ENCODE measurements at places on chromosomes 7 and 10.

GRCh38 chr7:55512635-55513191, 59.6 kb downstream of the VOPP1 start:
- DNase-seq: no peak

DNA sequence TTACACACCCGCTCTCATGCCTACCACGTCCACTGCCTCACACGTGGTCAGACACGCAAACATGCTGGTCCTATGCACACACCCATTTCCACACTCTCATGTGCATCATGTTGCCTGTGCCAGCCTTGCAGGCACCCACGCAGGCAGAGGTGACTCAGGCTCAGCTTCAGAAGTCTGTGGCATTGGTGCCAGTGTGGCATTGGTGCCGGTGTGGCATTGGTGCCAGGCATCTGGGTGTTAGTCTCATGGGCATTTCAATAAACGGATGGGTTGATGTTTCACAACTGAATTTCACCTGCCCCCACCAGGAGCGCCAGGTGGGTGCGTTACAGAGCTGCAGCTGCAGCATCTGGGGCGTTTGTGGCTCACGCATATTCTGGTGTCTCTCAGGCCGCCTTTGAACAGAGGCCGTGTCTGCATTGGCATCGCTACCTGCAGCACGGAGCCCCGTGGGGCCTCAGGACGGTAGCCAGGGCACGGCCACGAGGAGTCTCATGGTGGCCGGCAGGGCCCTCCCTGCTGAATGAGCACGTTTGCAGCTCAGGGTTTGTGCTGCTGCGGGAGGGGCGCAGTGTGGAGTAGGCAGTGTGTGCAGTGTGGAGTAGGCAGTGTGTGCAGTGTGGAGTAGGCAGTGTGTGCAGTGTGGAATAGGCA, 24.7 kb downstream of the KNDC1 start:
- DNase-seq: no peak

DNA sequence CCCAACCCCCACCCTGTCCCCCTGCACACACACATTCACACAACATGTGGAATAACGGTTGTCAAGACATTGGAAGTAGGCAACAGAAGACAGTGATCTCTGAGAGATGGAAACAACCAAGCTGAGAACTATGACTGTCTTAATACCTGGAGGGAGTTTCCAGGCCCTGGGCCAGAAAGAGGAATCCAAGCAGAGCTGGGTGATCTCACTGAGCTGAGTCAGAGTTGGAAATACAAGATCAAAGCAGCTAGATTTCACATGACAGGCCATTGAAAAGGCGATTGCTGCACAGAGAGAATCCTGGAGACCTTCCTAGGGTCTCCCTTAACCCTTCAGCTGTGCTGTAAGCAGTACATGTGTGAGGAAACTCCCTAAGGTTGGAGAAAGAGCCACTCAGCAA, 165.8 kb upstream of the PRSS1 start:
- no peak for DNase-seq

DNA sequence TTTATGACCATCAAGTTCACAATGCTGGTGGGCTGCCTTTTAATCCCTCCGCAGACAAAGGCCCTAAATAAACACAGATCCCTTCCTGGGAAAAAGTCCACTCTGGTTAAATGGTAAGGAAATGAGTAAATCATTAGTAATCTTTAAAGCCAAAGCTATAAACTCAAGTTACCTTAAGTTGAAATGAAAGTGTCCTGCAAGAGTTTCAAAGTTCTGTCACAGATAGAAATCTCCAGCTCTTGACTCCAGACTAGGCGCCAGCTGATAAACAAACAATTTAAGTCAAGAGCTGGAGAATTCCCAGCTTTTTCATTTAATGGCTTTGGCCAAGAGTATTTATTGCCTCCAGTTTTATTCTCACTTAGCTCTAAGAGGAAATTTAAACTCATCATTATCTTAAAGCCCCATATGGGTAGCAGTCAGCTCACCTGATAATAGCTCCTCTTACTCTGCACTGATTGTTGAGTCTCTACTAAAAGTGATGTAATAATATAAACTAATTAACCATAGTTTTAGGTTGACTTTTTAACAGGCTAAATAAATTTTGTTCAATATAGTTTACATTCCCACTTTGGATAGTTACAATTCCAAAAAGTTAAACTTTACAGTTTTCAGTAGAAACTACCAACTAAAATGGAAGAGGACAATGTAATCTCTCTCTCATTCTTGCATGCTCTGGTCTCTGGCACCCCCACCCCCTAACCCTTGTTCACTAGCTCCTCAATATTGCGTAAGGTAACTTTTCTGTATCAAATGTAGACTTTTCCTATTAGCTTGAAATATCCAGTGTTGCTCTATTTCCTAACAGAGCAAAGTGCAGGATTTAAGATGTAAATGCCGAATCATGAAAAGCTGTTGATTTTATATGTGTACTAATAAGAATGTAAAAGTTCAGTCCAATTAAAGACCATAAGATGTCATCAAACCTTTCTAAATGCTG, 56.1 kb downstream of the HIBADH start:
- DNase-seq: no peak

DNA sequence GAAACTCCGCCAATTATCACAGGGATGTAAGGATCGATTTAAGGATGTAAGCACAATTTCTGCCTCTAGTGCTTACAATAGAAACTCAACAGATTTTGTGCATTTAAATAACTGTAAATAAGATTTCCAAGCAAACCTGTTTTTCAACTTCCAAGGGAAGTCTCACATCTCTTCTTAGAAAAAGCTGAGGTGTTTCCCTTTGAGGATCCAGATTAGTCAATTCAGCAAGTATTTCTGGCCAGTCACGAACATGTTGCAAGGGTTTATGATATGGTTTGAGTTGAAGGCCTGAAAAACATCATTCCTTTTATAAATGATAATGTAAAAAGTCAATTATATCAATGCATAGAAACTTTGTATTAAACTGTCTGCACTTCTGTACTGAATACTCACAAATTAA, 23.9 kb downstream of the KRIT1 start:
- no peak for DNase-seq

- no peak for DNase-seq
Measured at GRCh38 chr7:842431-843031, 10.3 kb downstream of the SUN1 start.

DNA sequence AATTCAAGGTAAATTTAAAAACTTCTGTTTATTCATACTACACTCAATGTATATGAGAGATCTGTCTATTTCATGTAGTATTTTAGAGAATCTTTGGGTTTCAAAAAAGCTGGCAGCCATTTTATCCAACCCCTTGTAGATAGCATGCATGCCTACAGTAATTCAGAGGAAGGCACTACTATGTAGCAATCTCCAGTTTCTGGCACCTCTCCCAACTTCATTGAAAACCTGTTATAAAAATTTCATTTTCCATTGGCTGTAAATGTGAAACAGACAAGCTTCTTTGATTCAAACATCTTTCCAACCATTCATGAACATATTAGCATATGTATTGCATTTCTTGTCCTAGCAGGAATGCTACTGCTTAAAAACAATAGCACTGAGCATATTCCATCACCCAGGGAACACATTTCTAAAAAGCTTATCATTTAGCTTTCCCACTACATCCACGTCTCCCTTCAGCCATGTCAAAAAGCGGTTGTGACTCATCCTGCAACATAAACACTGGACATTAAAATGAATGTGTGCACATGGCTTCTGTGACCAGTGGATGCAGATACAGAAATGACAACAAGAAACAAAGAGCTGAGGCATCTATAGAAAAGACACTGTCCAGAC, 330.4 kb upstream of the AOAH start:
- no peak for DNase-seq

DNA sequence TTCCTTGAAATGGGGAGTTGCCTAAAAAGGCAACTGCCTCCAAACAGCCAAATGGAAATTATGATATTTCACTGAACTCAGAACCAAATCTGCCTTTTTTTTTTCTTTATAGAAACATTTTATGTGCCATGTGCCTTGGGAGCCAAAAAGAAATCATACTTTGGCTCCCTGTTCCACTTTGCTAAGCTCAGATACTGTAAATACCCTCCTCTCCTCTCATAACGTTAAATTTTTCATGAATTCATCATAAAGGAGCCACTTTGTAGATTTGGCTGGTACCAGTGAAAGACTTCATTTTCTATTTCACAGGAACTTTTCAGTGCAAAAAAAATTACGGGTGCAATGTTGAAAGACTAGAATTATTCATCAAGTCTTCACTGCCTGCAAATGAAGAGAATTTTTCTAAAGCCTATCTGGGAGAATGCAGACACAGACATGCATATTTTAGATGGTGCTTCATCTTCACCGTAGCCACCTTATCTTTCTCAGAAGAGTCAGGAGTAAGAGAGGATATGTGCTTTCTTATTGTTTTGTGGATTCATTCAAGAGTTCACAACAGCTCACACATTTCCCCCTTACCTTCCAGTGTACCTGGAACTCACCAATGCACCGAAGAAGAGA, 742.3 kb upstream of the GALNT17 start:
- no peak for DNase-seq

- DNase-seq: no peak
Measured at GRCh38 chr7:43199371-43200160, 87.1 kb downstream of the HECW1 start.

GRCh38 chr10:92753865-92754264, 64.1 kb downstream of the HHEX start:
- DNase-seq: no peak

- no peak for DNase-seq
Measured at GRCh38 chr10:22780474-22780885, 66.1 kb upstream of the PIP4K2A start.
